ENCODE measurements at places on chromosomes 7 and 10. TPM values are rescaled to one million over a fixed set of nuclear protein-coding genes. Genes with fewer than 3 reads are reported as not detected.
A peak's percentile ranks its signal among the peaks of the same experiment; 100 is the strongest.

The TPST1 gene
- 17.7 TPM for total RNA-seq

- no peak overlapping the region for H3K4me3 ChIP-seq
- H3K4me1 ChIP-seq = no peaks in the 10 kb centered on the region
- peaks cover 4% of the 10 kb centered on the region for H3K27me3 ChIP-seq
- H3K27ac ChIP-seq = no peak overlapping the region
Measured at GRCh38 chr7:69187824-69188333, 410.4 kb upstream of the AUTS2 start.

DNA sequence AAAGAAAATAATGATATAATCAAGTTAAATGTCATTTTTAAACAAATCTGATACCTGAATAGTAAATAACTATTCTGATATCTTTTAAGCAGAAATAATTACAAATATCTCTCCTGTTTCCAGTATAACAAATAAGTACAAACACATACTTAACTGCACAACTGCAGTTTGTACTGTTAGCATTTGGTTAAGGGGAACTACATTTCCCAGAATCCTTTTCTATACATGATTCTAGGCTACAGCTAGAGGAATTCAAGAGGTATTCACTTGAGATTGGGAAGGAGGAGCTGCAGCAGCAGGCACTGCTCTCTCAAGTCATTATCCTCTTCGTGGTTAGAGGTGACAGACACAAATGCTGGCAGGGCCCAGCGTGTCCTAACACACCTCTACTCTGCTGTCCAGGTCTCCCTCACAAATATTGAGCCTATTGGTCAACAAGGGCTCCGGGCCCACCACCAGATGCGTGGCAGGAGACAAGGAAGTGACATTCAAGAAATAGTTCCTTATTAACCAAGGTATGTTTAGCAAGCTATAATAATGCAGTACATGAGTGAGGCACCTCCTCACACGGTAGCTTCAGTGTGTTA lies 255.1 kb upstream of the MKLN1 start:
- no peak for DNase-seq
- H3K27me3 ChIP-seq = no peaks in the 10 kb centered on the region

DNA sequence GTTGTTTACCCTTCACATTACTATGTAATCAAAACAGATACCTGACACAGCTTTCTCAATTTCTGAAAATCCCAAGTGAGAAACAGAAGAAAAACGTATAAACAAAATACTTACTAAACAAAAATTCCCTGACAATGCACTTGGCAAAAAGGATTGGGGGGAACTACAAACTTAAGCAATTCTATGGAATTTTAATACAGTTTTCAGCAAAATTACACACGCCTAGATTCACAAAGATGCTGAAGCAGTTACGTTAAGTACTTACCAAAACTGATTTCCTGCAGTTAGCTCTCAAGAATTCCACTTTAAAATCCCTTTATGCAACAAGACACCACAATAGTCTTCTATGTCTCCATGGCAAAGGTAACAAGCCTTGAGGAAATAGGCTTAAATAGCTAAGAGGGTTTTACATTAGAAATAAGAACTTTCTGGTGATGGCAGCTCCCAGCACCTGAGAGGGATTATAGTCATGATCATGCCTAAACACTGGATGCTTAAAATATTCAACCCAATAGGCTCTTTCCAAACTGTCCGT lies 10.8 kb downstream of the TOMM7 start:
- H3K36me3 ChIP-seq = peaks cover 10% of the 10 kb centered on the region
- no peak for DNase-seq
- H3K27me3 ChIP-seq = no peaks in the 10 kb centered on the region
- peaks cover 9% of the 10 kb centered on the region for H3K4me1 ChIP-seq

DNA sequence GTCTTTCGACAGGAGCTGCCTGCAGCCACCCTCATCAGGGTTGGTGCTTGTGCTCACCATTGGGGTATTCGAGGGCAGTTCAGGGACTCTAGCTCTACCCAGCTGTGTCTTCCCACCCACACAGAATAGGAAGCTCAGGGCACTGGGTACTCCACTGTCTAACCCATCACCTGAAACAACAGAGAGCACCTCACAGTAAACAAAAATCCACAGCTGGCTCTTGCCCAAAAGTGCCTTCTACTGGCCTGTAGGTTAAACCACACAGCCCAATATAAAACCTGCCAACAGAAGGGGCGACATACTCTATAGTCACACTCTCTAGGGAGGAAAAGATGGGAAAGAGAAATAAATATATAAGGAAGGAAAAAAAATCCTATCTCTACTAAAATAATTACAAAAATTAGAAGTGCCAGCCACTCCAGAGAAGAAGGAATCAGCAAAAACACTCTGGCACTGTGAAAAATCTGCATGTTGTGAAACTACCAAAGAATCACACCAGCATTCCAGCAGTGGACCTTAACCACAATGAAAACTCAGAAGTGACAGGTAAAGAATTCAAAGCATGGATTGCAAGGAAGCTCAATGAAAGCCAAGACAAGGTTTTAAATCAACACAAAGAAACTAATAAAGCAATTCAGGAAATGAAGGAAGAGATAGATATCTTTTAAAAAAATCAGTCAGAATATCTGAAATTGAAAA lies 110.0 kb downstream of the HGF start:
- no peak for DNase-seq
- H3K4me3 ChIP-seq = no peak overlapping the region
- no peak overlapping the region for H3K27ac ChIP-seq
- H3K4me1 ChIP-seq = peaks cover 4% of the 10 kb centered on the region
- no peaks in the 10 kb centered on the region for H3K27me3 ChIP-seq
- H3K36me3 ChIP-seq = no peaks in the 10 kb centered on the region

DNA sequence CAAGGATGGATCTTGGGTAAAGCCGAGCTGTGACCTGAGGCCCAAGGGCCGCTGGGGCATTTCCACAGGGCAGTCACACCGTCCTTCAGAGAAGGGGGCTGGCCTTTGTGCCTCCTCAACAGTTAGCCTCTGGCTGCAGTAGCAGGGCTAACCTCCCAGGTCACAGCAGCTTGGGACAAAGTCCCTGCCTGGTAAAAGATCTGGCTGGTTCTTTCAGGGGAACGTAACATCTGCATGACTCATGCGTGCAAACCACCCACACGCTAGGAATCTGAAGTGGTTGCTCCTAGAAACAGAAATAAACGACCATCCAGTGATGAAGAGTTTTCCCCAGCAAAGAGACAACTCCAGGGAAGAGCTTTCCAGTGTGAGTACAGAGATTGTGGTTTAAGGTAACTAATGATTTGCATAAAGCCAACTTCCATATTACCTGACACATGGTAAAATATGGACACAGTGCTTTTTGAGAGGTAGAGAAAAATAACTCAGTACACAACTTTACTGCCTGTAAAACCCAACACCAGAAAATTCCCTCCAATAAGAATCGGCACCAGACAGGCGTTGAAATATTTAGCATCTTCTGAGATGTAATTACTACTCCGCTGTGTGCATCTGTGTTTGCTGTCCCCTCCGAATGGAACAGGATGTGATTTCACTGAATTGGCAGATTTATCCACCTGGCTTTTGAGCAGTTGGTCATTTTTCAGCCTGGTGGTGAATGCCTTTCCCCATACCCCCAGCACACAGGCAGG lies 84.9 kb upstream of the ADRB1 start:
- H3K36me3 ChIP-seq = no peaks in the 10 kb centered on the region
- H3K27me3 ChIP-seq = peaks cover 4% of the 10 kb centered on the region
- H3K4me3 ChIP-seq = no peak overlapping the region
- DNase-seq = no peak

DNA sequence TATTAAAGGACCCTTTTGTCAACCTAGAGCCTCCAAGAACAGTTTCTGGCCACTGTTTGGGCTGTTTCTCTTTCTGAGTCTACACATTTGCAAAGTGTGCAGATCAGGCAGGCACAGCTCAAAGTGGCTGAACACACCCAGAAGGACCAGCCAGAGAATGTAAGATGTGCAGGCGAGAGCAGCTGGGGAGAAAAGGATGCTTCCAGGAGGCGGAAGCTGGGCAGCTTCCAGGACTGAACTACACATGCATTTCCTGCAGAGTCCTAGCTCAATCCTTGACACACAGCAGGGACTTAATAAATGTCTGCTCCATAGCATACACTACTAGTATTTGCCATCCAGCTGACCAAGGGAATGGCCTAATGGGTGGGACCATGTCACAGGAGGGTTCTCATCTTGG lies 70.9 kb downstream of the CTBP2 start:
- peaks cover 34% of the 10 kb centered on the region for H3K36me3 ChIP-seq
- H3K4me3 ChIP-seq = no peak overlapping the region
- H3K4me1 ChIP-seq = peaks cover 36% of the 10 kb centered on the region
- H3K27me3 ChIP-seq = peaks cover 3% of the 10 kb centered on the region

The TFEC gene
- 0.56 TPM for total RNA-seq

The STRA8 gene
- total RNA-seq = not detected

DNA sequence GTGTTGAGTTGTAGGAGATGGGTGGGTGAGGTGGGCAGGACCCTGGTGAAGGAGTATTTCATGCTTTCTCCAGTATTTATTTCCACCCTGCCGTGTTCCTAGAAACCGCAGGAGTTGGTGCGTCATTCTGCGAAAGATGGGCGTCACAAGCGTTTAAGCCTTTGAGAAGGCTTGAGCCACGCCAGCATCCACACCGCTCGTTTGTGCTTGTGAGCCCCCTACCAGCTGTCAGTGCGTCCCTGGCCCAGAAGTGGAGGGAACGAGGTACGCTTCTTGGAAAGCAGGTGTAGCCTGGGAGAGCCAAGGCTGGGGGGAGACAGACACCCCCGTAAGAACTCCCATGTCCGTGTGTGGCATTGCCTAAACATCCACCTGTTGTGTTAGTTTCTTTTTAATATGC lies 5.7 kb downstream of the AGAP3 start:
- peaks cover 16% of the 10 kb centered on the region for H3K36me3 ChIP-seq
- H3K27me3 ChIP-seq = peaks cover 23% of the 10 kb centered on the region
- no peak for DNase-seq
- H3K4me3 ChIP-seq = peak overlapping the region; percentile 83

- no peaks in the 10 kb centered on the region for H3K4me1 ChIP-seq
- no peak overlapping the region for H3K27ac ChIP-seq
- peaks cover 4% of the 10 kb centered on the region for H3K36me3 ChIP-seq
Measured at GRCh38 chr10:132493756-132494290, 43.8 kb upstream of the INPP5A start.

DNA sequence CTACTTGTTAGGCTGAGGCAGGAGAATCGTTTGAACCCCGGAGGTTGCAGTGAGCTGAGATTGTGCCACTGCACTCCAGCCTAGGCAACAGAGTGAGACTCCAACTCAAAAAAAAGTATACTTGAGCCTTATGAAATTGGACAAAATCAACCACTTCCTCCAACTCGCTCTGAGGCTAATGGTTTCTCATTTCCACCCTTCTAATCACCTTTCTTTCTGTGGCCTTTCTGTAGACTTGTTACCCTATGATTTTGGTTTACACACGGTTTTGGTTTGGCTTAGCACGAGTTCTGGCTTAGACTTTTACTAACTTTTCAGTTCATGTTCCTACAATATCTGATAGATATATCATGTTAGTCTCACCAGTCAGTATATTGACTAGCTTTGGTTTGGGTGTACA lies 152.0 kb downstream of the PHTF2 start:
- DNase-seq = no peak
- H3K36me3 ChIP-seq = no peaks in the 10 kb centered on the region
- no peaks in the 10 kb centered on the region for H3K27me3 ChIP-seq
- no peak overlapping the region for H3K4me3 ChIP-seq

The DUS4L gene
- total RNA-seq = 10.0 TPM

- H3K36me3 ChIP-seq = peaks cover 34% of the 10 kb centered on the region
- peaks cover 82% of the 10 kb centered on the region for H3K4me1 ChIP-seq
- no peak overlapping the region for H3K4me3 ChIP-seq
- peaks cover 19% of the 10 kb centered on the region for H3K27me3 ChIP-seq
Measured at GRCh38 chr10:80411681-80412220, 3.4 kb downstream of the PRXL2A start.

GRCh38 chr10:6978187-6978627 lies 398.1 kb upstream of the PRKCQ start:
- no peak overlapping the region for H3K27ac ChIP-seq
- H3K4me1 ChIP-seq = no peaks in the 10 kb centered on the region
- H3K36me3 ChIP-seq = no peaks in the 10 kb centered on the region
- no peak for DNase-seq

The HECW1 gene
- 0.15 TPM for total RNA-seq

DNA sequence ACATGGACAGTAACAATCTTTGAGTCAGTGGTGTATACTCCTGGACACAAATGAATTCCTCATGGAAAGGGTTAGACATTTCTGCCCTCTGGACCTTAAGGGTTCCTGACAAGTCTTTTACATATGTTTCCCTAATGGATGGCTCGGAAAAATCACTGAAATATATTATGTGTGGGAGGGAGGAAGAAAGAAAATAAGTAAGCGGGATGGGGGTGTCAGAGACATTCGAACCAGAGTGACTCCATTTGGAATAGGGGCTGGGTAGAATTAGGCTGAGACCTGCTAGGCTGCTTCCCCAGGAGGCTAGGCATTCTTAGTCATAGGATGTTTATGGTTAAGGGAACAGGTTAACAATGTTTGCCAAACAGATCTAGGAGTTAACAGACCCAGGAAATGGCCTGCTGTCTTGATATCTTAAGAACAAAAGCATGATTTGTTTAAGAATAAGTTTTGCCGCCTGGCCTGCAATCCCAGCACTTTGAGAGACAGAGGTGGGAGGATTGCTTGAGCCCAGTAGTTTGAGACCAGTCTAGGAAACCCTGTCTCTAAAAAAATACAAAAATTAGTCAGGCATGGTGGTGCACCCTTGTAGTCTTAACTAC lies 1241.7 kb downstream of the TYW1 start:
- DNase-seq = no peak
- no peak overlapping the region for H3K4me3 ChIP-seq
- no peaks in the 10 kb centered on the region for H3K4me1 ChIP-seq
- H3K27ac ChIP-seq = no peak overlapping the region

DNA sequence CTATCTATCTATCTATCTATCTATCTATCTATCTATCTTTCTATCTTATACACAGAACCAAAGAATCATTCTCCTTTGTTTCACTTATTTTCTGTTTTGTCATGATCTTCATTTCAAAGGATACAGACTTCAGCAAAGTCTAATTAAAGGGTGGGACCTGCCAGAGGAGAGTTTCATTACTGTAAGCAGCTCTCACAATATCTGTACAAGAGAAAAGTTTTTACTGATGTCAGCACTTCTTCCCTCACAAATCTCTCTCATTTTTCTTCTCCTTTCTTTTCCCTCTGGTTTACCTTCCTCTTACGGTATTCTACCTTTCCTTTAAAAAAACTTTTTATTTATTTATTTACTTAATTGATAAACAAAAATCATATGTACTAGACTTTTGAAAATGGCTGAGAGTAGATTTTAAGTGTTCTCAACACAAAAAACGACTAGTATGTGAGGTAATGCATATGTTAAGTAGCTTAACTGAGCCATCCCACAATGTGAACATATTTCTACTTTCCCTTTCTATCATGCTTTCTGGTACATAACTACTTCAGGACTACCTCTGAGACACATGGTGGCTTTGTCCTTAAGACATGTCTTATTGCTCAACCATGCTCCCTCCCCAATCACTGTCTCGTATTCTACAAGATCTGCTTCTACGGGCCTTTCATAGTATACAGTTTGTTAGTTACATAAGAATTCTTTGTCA lies 699.3 kb downstream of the PHTF2 start:
- no peaks in the 10 kb centered on the region for H3K27me3 ChIP-seq
- DNase-seq = no peak
- H3K4me3 ChIP-seq = no peak overlapping the region
- H3K27ac ChIP-seq = no peak overlapping the region

The CPA4 gene
- not detected for total RNA-seq

- H3K4me3 ChIP-seq = no peak overlapping the region
- H3K4me1 ChIP-seq = peaks cover 7% of the 10 kb centered on the region
- no peak for DNase-seq
- no peaks in the 10 kb centered on the region for H3K27me3 ChIP-seq
- no peak overlapping the region for H3K27ac ChIP-seq
- no peaks in the 10 kb centered on the region for H3K36me3 ChIP-seq
Measured at GRCh38 chr10:63761243-63761642, 240.0 kb downstream of the REEP3 start.

- H3K27ac ChIP-seq = no peak overlapping the region
- DNase-seq = no peak
- H3K27me3 ChIP-seq = peaks cover 2% of the 10 kb centered on the region
Measured at GRCh38 chr7:29310625-29311024, 116.0 kb downstream of the CHN2 start.
